Caco-2 (cell line): ENCODE measurements at places on chromosomes 2 and 18.

DNA sequence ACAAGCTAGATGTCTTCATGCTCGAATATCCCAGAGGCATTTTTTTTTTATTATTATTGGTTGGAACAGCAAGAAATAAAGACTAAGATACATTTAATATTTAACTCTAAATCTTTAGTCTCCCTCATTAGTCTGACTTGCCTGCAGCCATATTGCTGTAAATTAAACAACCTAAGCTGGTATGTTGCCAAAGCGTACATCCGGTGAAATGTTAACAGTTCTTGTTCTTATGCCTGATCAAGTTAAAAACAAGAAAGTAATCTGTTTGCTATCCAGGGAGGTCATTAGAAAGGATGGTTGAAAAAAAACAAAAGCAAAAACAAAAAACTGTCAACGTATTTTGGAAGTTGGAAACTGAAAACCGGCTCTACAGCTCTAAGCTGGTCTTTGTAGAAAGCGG lies 125.9 kb upstream of the NABP1 start:
- DNase-seq: no peak

DNA sequence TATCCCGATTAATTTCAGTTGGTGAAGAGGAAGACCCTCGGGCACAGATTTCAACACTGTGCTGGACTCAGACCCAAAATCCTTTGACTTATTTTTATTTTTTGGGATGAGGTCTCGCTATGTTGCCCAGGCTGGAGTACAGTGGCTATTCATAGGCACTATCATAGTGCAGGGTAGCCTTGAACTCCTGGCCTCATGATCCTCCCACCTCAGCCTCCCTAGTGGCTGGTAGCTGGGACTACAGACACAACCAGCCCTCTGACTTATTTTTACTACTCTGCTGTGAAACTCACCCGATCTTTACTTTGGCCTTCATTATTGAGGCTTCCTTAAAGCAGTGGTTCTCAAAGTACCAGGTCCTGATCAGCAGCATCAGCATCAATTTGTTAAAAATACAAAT lies 18.2 kb upstream of the ADAM17 start:
- DNase-seq: no peak

DNA sequence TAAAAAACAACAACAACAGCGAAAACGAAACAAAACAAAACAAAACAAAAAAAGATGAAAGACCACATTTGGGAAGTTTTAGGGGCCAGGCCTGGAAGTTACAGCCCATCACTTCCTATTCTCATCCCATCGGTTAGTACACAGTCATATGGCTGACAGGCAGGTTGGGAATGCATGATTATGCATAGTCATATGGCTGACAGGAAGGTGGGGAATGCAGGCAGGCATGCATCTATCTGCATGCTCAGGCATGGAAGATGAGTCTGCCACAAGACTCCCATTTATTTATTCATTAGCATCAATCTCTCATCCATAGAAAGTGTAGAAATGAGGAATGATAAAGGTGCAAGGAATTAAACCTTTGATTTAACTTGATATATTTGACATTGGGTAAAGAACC lies 325.3 kb upstream of the MEX3C start:
- DNase-seq: no peak

GRCh38 chr2:47064106-47064505 lies 91.0 kb downstream of the STPG4 start:
- no peak for DNase-seq

DNA sequence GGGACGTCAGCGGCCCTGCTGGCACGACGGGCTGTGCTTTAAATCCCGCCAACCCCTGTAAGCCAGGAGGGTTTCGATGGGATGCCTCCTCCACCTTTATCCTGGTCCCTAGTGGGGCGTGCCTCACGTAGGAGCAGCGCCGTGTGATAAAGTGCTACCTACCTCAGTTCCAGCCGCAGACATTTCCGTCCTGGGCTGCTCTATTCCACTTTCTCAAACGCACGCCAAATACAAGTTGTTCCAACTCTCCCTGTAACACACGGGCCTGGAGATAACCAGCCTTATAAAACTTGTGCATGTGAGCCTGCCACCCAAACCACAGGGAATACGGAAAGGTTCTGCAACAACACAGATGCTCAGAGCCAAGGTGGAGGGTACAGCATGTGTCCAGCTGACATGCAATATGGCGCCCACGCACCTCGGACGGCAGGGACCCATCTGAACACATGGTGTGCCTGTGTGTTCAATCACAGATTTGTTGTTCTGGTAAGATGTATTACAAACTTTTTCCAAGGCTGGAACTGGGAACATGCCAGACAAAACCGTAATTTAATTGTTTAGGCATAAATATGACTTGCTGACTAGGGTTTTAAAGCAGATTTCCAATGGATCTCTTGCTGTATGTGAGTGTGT lies 47.7 kb downstream of the ZNF516 start:
- DNase-seq: no peak
